Ureter (tissue), 1 donor: ENCODE measurements at places on chromosomes 6 and 20.

- no peak for DNase-seq
These were observed 43.9 kb upstream of the CD93 start for GRCh38 chr20:23129891-23130621.

GRCh38 chr6:45587229-45588060 is 209.7 kb upstream of the SUPT3H start:
- no peak for DNase-seq

- DNase-seq = no peak
These were observed 31.3 kb downstream of the TTI1 start for GRCh38 chr20:38001981-38002380.

GRCh38 chr20:59630526-59630925 is 26.2 kb downstream of the PHACTR3 start:
- no peak for DNase-seq

GRCh38 chr20:10502098-10502526 is 67.0 kb downstream of the SLX4IP start:
- no peak for DNase-seq

- DNase-seq = no peak
These were observed 27.4 kb downstream of the KCNQ5 start for GRCh38 chr6:72649032-72649984.

GRCh38 chr6:25431306-25431974 is 152.3 kb downstream of the CARMIL1 start:
- no peak for DNase-seq

DNA sequence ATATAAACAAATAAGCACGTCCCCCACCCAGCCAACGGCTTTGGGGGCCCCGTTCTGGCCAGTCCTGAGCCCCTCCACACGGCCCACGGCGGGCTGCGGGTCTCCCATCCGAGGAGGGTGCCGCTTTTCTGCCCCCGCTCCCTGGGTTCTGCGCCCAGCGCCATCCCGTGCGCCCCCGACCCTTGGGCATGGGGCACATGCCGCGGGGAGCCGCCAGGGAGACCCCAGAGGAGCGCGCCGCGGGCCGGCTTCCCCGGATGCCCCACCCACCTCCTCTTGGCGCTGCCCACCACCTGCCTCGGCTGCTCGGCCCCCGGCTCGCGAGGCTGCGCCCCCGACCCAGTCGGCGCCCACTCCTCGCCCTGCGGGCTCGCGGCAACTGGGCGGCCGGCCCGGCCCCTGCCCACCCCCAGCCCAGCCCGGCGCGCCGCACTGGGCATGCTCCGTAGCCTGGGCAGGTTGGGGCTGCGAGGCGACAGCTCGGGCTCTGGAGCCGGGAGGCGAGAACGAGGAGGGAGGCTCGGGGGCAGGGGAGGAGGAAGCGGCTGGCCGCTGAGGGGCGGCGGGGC is 570 bp upstream of the PLCB4 start:
- DNase-seq = peak; percentile 46

GRCh38 chr6:124368131-124368530 is 564.5 kb downstream of the NKAIN2 start:
- no peak for DNase-seq

GRCh38 chr6:34027445-34027936 is 118.4 kb downstream of the GRM4 start:
- DNase-seq = no peak

GRCh38 chr20:44896583-44896982 is 11.1 kb downstream of the YWHAB start:
- no peak for DNase-seq

DNA sequence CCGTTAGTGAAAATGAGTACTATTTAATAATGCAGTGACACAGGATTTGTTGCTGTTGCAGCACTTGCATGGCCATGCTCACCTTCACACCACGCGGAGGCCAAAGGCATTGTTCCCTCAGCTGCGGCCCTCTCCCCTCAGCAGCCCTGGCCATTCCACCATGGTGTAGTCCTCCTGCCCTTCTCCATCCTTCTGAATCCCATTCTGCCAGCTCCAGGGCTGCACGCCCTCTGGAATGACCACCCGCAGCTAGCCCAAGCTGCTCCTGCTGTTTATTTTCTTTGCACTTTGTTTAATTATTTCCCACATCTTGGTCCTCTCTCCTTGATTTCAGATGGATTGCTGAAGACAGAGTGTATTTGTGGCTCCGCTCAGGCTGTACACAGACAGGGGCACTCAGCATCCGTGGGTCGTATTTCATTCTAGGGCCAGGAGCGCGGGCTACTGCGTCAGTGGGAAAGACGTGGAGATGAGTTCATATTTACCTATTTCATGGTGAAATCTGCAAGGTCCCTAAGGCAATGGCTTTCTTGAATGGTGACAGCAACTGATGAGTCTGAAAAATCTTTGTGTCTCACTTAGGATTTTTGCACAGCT is 81.4 kb upstream of the DUSP22 start:
- no peak for DNase-seq

GRCh38 chr6:144248476-144249301 is 36.4 kb upstream of the UTRN start:
- DNase-seq = no peak

GRCh38 chr20:47258745-47259695 is 97.5 kb downstream of the ZMYND8 start:
- DNase-seq = no peak

GRCh38 chr6:131379948-131380347 is 193.1 kb upstream of the ARG1 start:
- no peak for DNase-seq

DNA sequence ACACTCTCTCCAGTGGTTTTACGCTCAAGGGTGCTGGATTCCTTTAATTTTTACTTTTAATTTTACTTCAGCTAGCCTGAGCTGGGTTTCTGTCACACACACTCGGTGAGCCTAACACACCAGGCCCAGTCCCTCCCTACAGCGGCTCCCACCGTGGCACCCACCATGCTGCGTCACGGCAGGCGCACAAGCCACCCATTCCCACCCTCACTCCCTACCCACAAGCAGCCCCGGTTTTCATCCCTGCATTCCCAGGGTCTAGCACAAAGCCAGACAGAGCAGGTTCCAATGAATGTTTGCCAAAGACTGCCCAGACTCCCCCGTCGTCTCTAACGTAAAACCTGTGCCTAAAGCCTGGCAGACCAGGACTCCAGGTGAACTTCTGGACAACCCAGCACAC is 50.3 kb downstream of the MYH7B start:
- no peak for DNase-seq

GRCh38 chr6:40584741-40585140 is 2.4 kb downstream of the LRFN2 start:
- DNase-seq = no peak

DNA sequence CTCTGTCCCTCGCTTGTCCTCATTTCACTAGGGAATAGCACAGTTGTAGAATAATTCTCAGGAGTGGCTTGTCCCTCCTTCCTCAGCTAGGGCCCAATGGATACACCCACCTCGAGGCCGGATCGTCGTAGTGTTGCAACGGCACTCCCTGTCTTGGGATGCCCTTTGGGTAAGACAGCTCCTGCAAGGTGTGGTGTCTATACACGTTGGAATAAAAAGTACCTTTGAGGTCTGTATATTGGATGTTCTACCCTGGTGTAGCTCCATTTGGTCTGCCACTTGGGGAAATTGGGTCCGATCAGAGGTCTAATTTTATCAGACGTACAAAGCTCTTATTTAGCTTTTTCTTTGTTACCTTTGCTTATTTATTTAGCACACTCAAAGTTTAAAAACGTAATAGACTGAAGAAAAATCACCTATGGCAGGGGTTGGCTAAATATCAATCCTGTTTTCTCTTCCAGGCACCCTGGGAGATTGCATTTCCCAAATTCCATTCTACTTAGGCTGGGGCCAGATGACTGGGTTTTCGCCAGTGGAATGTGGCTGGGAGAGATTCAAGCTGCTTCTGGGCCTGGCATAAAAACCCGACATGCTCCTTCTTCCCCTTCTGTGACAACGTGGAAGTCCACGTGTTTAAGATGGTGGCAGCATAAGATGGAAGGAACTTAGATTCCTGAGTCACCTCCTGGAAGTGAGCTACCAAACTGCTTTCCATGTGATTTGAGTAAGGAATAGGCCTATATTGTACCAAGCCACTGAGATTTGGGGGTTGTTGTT is 82.3 kb upstream of the CD83 start:
- DNase-seq = no peak

DNA sequence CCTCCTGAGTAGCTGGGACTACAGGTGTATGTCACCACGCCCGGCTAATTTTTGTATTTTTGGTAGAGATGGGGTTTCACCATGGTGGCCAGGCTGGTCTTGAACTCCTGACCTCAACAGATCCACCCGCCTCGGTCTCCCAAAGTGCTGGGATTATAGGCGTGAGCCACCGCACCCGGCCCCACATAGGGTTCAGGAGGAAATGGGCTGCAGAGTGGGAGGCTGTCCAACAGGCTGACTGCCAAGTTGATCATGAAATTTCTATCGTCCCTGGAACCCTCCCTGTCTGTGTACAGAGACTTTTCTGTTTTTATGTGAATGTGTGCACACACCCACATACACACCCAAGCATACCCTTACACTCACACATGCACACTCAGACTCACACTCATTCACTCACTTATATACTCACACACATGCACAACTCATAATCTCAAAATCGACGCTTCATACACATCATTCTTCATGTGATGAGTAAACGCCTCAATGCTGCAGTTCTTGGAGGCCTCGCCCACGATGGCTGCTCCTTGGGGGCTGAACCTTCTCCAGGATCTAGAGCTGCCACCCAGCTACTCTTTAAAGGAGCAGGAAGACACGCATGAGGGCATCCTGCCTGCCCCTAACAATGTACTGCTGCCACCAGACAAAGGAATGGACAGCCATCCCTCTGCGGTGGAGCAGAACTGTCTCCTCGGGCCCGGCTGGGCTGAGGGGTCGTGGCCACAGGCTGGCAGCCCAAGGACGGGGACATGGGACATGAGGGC is 35.6 kb downstream of the SUN5 start:
- DNase-seq = peak; percentile 41

GRCh38 chr6:94254689-94255088 is 835.3 kb upstream of the EPHA7 start:
- no peak for DNase-seq

GRCh38 chr6:40645043-40645442 is 57.9 kb upstream of the LRFN2 start:
- DNase-seq = no peak

DNA sequence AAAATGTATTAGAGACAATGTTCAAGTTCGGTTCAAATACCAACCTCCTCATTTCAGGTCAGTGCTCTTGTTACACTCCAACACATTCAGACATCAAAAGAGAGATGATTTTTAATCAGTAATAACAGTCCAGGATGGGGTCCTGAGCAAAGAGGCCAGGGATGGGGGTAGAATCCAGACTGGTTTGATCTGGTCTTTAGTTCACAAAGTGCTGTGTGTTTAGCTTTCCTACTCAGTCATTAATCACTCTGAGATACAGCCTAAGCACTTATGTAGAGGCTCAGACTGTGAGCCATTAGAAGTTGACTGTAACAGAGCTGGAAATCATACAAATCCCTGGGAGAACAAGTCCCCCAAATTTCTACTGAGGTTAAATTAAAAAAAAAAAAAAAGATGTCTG is 241.6 kb downstream of the PTPRK start:
- no peak for DNase-seq

GRCh38 chr6:24824142-24824938 is 25.6 kb upstream of the ARMH2 start:
- DNase-seq = no peak

GRCh38 chr6:32816746-32817204 is at the start of gene HLA-DOB:
TSS of gene HLA-DOB (minus strand) at chr6:32817002. CDS start at chr6:32816951, 51 bp downstream.
- DNase-seq = no peak

DNA sequence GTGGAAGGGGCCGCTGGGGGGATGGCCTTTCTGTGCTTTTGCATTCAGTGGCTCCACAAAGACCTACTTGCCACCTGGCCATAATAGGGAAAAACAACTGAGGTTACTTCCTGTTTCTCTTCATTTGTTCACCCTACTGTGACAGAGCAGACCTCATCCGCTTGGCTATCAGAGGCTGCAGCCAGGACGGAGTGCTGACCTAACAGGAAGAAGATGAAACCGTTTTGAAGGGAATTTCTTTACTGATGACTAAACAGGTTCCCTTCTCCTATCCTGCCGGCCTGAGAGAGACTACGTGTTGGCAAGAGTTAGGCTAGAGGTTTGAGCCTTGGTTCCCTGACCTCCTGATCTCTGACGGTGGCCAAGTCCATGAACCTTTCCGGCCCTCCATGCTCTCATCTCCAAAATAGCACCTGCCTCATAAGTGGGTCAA is 21.3 kb downstream of the PRR18 start:
- DNase-seq = no peak

- DNase-seq = no peak
These were observed 508 bp downstream of the NOP56 start for GRCh38 chr20:2652724-2653555.

GRCh38 chr6:132733814-132734213 is 20.0 kb upstream of the VNN1 start:
- no peak for DNase-seq

DNA sequence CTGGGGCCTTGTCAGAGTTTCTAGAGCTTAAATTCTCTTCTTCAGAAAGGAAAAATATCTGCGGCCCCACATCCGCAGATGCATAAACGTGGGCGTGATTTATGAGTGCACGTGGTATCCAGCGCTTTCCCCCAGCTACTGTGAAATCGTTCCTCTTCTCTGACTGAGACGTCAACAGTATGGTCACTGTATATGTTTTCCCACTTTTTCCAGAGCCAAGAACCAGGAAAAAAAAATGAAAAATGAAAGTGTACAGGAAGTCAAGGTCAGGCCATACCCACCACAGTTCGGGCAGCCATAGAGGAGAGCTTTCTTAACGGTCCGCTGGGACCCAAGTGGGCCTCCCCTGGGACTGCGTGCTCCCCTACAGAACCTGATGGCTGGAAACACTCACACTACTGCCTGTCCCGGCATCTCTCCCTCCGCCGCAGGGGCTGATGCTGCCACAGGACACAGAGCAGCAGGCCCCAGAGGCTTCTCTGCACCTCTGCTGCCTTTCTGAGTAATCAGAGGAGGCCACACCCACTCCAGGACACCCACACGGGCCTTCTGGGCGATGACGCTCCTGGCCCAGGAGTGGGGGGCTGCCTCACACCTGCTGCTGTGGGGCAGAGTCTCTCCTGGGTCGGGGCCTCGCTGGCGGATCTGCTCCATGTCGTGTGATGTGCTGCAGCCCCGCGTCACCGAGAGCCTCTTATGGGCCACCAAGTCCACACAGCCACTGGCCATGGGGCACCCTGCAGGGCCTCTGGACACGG is 16.4 kb upstream of the STX16 start:
- no peak for DNase-seq

- DNase-seq = no peak
These were observed 47.5 kb upstream of the CHRNA4 start for GRCh38 chr20:63408684-63409046.

- DNase-seq = peak; percentile 63
These were observed 161.6 kb upstream of the TNFAIP3 start for GRCh38 chr6:137705160-137706082.

- no peak for DNase-seq
These were observed 14.3 kb upstream of the EPM2A start for GRCh38 chr6:145749632-145750031.

- no peak for DNase-seq
These were observed 183.1 kb downstream of the MOXD1 start for GRCh38 chr6:132218059-132218696.

DNA sequence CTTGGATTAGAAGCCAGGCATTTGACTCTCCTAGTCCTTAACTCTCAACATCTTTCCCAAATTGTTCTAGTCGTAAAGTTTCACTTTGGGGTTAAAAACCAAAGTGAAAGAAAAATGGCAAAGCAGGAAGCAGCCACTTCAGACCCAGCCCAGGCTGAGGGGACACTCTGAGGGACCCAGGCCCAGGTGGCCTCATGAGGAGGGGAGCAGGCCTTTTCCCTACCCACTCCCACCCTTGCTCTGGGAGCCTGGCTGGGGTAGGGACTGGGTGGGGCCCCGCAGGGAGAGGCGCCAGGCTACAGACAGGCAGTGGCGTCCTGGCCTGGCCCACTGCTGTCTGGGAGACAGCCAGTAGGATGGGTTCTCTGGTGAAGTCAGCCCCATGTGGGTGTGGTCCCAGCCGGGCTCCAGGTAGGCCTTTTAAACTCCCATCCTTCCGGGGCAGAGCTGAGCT is 68.7 kb upstream of the MYL9 start:
- peak; percentile 62 for DNase-seq
